ENCODE measurements at places on chromosomes 12 and 14.

- no peak for DNase-seq
Observed at GRCh38 chr14:34628681-34629135, 1.2 kb downstream of the SNX6 start.

DNA sequence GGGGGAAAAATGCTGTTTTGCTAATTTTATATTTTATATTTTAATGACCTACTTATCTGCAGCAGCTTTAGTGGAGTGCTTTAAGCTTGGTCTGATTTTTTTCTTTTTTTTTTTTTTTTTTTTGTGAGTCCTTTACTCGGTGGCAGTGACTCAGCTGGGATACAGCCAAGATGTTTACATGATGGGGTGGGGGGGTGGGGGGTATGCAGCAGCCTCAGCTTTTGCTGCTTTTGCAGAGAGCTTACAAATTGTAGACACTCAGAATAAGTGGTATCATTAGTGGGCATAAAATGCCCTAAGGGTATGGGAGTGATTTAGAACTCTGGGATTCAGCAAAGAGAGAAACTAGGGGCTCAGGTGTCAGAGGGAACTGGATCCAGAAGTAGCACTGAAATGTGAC lies 38.2 kb upstream of the ARHGAP5 start:
- no peak for DNase-seq

DNA sequence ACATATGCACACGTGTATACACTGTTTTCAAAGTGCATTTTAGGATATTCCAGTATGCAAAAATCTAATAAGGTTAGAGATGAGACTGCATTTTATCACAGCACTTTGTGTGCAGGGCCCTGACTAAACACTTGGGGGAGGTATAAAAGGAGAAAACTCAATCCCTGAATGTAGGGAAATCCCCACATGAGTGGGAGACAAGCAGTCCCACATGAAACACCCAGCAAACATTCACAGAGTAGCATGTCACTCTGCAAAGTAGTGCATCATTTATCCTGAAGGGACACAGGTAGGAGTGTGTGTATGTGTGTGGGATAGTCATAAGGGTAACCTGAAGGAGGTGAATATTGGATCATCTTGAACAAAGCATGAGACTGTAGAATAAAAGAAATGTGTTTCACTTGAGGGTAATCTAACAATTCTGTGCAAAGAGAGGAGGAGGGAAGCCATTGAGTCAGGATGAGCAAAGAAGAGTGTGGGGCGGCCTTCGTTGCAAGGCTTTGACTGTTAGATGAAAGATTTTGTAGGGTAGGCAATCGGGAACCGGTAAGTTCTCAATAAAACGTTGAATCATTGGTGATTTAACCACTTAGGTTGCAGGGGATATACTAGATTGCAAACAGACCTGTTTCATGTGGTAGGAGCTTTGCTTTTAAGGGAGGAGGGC lies 2.9 kb downstream of the PRPF40B start:
- no peak for DNase-seq

DNA sequence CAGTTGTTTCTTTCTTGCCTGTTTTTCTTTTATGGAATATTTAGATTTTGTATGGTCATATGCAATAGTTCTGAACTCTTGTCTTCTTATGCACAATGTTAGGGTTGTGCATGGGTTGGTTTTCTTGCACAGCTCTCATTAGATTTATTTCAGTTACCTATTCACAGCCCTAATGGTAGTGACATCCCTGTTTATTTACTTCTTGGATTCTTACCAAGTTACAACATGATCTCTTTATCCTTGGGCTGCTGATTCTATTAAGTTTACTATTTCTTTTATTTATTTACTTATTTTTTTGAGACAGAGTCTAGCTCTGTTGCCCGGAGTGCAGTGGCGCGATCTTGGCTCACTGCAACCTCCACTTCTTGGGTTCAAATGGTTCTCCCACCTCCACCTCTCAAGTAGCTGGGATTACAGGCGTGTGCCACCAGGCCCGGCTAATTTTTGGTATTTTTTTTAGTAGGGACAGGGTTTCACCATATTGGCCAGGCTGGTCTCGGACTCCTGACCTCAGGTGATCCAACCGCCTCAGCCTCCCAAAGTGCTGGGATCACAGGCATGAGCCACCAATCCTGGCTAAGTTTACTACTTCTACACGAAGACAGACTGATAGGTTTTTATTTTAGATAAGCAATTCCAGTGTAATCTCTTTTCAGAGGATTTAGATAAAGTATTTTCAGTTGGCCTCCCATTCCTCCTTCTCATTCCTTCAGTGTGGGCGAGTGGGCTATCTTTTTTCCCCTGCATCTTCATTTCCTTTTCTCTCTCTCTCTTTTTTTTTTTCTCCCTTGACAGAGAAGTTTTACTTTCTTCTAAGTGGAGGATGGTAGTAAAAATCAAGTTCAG lies 395.1 kb upstream of the RGS6 start:
- no peak for DNase-seq

DNA sequence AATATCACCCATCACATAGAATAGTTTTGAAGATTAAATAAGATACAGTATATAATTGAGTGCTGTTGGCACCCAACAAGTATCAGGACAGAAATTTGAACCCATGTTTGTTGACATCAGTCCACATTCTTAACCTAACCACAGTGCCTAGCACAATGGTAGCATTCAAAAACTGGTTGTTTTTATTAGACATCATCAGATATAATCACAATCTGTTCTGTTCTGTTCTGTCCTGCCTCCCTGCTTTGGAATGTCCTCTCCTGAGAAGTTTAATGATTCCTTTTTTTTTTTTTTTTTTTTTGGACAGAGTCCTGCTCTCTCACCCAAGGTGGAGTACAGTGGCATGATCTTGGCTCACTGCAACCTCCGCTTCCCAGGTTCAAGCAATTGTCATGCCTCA lies 476.6 kb downstream of the RMST start:
- DNase-seq: no peak

- DNase-seq: no peak
Observed at GRCh38 chr14:32607399-32607798, 278.3 kb downstream of the AKAP6 start.

GRCh38 chr12:114018669-114019068 lies 52.5 kb upstream of the RBM19 start:
- DNase-seq: no peak

DNA sequence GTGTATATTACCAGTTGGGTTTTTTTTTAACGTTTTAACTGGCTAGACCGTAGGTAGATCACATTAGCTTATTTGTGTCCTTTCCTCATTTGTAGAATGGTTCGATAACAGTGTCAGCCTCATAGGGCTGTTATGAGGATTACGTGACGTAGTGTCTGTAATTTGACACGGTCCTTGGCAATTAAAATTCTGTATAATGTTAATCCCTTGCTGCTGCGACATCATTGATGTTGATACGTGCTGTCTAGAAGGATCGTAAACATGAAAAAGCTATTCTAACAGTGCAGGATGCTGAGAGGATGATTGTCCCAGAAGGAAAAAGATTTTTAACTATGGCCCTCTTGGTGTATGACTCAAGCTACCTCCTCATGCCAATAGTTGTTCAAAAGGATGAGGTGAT lies 50.9 kb downstream of the HSP90AA1 start:
- DNase-seq: no peak

GRCh38 chr12:127445581-127446139 lies 821.3 kb upstream of the TMEM132C start:
- no peak for DNase-seq

DNA sequence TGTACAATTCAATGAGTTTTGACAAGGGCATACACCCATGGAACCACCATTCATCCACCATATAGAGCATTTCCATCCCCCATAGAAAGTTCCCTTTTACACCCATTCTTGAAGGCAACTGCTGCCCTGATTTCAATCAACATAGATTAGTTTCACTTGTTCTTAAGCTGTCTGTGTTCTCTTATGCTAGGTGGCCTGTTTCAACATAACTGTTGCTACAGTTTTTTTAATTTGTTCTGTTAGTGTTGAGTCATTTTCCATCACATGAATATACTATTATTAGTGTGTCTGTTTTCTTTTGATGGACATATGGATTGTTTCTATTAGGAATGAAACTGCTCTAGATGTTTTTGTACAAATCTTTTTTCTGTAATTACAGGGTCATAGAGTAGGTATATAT lies 123.4 kb downstream of the PTPRQ start:
- DNase-seq: no peak

GRCh38 chr12:6998715-6999451 lies 19.4 kb downstream of the LPCAT3 start:
- no peak for DNase-seq

DNA sequence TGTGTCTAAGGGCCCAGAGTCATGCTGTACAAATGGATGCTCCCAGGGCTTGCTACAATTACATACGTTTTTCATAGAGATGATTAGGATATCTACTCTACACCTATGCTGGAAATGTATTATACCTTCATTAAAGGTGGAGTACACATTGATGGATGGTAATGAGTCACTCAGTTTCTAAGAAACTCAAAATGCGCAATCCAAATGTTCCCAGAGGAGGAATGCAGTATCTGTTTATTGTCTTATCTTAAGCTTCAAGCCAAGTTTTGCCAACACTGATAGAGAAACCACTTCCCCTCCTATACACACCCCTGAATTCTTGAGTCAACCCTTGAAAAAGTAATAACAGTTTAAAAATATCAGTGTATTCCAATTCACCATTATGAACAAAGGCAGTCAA lies 266.6 kb upstream of the FAR2 start:
- no peak for DNase-seq

DNA sequence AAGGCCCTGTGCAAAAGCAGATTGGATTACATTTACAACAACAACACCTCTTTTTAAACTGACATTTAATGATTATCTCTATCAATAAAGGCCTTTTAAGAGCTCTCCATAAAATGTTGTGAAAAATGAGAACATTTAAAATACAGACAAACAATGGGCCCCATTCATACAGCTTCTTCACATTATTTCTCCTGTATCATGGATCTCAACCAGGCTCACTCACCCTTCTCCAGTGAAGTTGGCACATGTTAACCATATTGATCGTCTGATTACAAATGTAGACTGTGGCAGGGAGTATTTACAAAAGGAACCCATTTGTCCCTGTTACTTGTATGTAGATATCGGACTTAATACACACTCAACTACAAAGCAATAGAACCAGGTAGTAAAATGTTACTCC lies 220.2 kb upstream of the BTG1 start:
- no peak for DNase-seq

DNA sequence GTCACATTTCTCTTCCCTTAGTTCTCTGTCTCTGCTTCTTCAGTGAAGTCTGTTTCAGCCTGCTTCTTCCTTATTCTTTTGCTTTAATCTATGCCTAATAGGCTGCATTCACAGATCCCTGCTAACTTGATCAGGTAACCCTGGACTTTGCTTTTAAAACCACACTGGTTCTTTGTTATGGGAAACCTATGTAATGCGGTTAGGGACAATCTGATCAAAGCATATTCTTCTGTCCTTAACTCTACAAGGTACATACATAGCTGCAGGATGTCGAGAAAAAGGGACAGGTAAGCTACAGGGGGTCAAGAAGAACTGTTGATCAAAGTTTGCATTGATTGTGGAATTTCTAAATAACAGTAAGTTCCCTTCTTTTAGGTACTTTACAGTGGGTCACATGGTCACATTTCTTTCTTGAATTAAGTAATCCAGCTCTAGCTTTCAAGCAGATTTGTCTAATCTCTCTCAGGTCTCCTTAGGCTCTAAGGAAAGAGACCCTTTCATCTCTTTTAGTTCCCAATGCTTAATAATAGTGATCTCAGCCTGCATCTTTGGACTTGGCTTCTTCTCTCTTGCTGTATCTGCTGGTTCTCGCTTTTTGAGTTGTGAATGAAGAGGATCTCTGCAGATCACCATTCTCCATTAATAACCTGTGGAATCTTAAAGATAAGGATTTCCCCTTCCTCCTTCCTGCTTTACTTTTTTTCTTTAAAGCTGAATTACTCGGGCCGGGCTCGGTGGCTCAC lies 3.8 kb downstream of the COPZ1 start:
- no peak for DNase-seq

DNA sequence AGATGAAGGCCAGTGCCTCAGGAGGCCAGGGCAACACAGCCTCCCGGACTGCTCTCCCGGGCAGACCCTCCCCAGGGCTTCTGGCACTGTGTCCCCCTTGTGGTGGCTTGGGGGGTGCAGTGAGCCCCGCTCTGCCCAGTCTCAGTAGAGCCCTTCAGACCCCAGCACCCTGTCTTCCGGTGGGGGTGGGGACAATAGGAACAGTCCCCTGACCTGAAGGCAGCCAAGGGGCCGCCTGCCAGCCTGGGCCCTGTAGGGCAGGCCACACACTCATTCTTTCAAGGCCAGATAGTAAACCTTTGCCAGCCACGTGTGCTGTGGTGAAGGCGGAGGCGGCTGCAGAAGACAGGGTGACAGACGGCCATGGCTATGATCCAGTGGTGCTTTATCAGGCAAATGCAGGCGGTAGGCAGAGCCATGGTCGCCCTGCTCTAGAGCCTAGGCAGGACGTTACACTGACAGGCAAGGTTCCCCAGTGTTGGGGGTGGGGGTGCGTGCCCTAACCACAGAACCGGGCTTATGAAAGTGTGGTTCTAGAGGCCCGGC lies 15.0 kb downstream of the ZFYVE21 start:
- no peak for DNase-seq

DNA sequence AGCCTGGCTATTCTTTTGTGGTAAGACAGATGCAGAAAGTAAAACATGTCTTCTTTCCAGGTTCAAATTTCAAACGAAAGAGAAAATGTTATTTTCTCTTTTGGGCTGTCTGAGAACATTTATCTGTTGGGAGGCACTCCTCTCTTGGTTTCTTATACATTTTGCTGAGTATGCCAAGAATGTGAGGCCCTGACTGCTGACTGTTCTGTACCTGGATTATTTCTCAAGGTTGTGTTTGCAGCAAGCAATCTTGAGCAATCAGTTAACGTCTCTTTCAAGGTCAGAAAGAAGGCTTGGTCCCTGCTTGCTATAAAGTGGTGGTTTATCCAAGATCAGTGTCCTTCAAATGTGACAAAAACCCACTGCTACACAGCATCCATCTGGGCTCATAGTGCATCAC lies 9.8 kb downstream of the SSTR1 start:
- DNase-seq: no peak

GRCh38 chr12:79552192-79552591 lies 138.6 kb downstream of the PAWR start:
- DNase-seq: no peak

GRCh38 chr14:65720171-65720570 lies 307.6 kb downstream of the FUT8 start:
- no peak for DNase-seq

- DNase-seq: no peak
Observed at GRCh38 chr14:68927956-68928675, 51.0 kb downstream of the ACTN1 start.

DNA sequence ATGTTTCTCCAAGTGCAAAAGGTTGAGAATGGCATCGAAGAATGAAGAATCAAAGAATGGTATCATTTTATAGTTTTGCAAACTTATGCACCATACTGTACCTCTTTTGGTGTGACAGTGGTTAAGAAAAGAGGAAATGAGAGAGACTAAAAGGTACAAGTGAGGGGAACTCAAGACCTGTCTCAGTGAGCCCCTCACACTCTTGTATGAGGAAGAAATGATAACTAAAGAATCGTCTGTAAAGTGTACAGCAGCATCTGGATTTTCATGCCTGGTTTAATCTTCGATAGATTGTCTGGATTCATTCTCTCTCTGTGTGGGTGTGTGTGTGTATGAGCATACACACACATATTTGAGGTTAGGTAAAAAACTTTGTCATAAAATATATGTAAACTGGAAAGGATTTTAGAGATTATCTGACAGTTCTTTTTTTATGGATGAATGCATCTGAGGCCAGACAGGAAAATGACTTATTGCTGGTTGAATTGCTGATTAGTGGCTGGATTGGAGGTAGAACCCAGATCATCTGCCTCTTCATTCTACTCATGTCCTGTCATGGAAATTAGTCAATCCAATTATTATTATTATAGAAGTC lies 16.0 kb upstream of the SLC38A2 start:
- DNase-seq: peak; percentile 84
